ENCODE measurements at places on chromosomes 12 and 14.

- DNase-seq, result no peak
Observed at GRCh38 chr12:24739106-24739779, 209.7 kb downstream of the BCAT1 start.

DNA sequence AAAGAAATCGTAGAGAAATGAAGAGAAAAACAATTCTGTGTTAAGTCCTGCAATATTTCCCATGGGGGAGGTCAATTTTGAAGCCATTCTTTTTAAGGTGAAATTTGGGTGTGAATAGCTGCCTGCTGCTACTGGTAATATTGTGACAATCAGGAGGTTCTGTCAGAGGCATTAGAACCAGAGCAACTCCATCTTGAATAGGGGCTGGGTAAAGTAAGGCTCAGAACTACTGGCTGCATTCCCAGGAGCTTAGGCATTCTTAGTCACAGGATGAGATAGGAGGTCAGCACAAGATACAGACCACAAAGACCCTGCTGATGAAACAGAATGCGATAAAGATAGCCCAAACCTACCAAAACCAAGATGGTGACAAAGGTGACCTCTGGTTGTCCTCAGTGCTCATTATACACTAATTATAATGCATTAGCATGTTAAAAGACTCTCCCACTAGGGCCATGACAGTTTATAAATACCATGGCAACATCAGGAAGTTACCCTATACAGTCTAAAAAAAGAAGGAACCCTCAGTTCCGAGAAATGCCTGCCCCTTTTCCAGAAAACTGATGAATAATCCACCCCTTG lies 24.8 kb upstream of the MTHFD1 start:
- peak; percentile 49 for DNase-seq

DNA sequence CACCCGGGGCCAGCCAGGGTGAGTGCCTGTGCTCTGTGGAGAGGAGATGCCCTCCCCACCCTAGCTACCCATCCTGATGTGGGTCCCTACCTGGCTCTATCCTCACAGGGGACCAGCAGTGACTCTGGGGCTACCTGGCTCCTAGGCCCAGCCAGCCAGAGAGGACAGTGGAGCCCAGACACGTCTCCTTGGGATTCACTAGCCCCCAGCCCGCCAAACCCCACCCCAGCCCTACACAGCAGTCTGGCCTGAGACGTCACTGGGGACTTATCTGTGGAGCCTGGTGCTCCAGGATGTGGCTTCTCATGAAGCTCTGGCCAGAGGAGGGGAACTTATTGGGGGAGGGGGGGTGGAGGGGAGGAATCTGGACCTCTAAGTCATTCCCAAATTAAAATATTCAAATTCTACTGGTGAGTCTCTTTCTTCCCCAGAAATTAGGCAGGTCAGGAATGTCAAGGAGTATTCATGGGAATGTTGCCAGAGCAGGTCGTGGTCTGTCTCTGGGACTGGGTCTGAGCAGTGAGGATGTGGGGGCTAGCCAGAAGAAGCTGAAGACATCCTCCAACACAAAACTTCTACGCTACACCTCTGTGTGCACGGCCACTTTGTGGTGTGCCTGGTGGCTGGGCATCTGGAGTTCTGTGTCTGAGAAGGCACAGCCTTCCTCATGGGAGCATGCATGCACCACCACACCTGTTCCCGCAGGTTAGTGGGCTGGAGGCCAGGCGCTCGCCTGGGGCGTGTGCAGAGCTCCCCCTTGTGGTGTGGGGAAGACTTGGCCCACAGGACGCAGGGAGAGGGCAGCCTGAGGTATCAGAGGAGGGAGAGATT lies 2.7 kb downstream of the CMTM5 start:
- DNase-seq, result peak; percentile 10

GRCh38 chr12:88298761-88299242 lies 156.7 kb downstream of the TMTC3 start:
- DNase-seq, result peak; percentile 88

DNA sequence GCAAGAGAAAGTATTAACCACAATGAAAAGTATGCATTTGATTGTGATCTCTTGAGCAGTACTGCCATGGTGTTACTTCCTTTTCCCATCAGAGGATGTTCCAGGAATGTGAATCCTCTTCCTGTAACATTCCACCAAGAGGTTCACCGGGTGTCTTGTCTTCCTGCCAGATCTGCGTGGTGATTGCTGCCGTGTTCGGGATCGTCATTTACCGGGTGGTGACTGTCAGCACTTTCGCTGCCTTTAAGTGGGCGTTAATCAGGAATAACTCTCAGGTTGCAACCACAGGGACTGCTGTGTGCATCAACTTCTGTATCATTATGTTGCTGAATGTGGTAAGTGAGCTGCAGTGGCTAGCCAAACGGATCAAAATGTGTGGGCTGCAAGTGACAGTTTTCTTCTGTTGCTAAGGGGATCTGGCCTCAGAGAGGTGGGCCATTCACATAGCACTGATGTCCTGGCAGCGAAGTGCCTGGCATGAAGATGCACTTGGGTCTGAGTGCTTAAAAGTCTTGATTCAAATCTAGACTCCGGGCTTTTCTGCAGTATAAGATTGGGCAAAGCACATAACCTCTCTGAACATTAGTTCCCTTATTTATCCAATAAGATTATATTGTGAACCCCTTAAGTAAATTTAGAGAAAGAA lies 123.4 kb downstream of the SLC5A8 start:
- peak; percentile 35 for DNase-seq

DNA sequence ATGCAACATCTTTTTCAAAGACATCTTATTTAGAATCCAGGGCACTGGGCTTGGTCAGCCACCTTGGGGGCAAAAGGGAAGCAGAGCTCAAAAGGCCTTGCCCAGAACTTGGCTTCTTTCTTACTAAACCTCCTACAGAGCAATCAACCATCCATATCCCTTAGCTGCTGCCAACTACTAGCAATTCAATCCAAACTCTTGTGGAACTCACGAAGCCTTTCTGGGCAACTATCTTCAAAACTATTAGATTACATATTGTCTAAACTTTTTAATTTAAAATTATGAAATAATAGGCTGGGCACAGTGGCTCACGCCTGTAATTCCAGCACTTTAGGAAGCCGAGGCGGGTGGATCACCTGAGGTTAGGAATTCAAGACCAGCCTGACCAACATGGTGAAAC lies 95.5 kb downstream of the PAWR start:
- no peak for DNase-seq

DNA sequence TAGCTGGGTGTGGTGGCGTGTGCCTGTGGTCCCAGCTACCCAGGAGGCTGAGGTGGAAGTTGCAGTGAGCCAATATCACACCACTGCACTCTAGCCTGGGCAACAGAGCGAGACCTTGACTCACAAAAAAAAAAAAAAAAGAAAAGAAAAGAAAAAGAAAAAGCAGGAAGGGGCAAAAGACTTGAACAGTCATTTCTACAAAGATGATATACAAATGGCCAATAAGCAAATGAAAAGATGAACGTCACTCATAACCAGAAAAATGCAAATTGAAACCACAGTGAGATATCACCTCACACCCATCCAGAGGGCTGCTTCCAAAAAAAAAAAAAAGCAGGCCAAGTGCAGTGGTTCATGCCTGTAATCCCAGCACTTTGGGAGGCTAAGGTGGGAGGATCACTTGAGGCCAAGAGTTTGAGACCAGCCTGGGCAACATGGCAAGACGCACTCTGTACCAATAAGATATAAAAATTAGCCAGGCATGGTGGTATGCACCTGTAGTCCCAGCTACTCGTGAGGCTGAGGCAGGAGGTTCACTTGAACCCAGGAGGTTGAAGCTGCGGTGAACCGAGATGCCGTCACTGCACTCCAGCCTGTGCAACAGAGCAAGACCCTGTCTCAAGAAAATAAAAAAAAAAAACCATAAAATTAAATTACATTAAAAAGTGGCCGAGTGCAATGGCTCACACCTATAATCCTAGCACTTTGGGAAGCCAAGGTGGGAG lies 20.5 kb downstream of the UBC start:
- DNase-seq, result no peak

DNA sequence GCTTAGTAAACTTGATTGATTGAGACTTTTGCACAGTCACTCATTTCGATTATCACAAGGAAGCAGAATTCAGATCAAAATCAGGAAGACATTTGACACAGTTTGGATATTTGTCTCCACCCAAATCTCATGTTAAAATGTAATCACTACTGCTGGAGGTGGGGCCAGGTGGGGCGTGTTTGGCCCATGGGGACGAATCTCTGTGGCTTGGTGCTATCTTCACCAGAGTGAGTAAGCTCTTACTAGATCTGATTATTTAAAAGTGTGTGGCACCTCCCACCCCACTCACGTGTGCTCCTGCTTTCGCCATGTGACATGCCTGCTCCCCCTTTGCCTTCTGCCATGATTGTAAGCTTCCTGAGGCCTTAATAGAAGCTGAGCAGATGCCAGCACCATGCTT lies 291.4 kb downstream of the PCNX1 start:
- no peak for DNase-seq

DNA sequence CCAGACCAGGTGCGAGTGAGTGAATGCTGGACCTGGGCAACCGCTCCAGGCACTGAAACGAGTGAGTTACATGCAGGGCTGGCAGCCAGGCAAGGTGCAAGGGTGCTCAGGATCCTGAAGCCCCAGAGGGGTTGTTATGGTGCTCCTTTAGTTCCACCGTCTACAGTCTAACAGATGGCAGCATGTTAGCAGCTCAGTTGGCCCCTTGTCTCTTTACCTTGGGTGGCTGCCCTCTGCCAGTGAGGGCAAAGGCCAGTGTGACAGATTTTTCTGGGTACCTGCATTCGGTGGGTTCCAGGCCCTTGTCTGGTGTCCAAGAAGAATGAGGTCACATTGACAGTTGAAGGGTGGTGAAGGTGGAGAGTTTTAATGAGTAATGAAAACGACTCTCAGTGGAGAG lies 106.8 kb downstream of the SLCO1B3 start:
- DNase-seq, result no peak

DNA sequence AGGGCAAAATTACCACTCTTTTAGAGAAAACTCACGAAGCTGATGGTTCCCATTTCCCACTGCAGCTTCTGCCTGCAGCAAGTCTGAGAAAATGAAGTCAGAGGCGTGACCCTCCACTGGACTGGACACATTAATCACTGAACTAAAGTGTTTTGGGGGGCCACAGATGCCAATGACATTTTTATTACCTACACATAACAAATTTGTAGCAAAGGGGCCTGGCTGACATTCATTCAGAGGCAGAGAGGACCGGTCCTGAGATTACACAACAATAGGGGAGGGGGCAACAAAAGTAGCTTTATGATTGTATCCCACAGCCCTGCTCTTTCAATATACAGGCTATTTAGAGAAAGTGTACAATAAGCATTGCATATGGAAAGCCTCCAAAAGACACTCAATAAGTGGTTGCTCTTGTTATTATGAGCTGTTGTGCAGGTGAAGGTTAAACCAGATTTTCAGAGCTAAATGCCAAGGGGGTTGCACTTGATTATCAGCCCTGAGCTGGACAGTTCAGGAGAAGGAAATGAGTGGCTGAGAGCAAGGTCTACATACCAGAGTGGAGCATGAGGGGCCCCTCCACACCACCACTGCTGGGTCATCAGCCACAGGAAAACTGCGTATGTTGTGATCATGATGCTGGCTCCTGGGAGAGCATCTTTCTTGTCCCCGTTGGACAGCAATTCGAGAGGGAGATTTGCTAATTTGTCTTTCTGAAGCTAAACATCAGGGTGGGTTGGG lies 41.5 kb upstream of the CCDC60 start:
- DNase-seq, result no peak

DNA sequence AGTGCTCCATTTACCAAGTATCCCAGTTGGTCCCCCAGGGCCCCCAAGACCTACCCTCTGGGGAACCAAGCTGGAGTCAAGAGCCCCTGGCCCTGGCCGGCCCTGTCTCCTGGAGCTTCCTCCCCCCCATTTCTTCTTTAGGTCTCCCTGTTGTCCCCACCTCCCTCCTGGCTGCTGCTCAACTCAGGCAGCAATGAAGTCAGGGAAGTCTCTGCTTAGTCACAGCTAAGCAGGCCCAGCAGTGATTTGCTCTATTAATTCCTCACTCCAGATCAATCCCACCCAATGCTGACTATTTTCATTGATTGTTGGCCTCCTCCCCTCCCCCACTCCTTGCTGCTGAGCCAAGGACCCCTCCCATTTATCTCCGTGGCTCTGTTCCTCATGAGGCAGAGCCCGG lies 28.3 kb downstream of the VSX2 start:
- no peak for DNase-seq

DNA sequence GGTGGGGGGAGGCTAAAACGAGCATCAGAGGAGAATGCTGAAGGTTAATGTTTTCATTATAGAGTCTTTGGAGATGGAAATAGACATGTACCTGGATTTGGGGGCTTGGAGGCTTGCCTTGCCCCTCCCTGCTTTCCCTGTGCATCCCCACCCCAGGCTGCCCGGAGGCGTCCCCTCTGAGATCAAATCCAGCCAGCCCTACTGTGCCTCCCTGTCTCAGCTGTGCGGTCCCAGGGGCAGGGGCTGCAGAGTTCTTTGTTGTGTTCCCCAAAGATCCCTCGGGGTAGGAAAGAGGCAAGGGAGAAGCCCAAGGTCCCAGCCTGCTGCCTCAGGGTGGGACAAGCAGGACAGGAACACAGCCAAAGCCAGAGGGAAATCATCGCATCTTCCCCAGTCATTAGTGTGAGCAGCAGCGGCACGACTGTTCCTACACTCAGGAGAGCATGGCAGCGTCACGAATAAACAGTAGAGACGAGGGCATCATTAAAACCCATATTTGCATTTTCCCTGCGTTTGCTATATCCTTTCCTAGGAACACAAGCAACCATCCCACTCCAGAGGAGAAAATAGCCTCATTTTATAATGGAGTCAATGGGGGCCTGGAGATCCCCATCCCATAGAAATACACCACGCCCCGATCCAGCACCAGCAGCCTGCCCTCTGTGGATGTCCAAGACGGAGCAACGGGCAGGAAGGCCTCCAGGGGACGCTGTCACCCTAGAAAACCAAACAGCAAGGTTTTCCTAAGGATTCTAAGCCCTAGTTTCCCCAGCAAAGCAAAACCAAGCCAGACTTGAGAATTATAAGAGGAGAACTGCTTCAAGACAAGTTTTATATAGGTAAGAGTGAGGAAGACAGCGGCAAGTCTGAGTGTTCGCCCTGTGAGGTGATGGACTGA lies 32.4 kb downstream of the ANO2 start:
- no peak for DNase-seq

DNA sequence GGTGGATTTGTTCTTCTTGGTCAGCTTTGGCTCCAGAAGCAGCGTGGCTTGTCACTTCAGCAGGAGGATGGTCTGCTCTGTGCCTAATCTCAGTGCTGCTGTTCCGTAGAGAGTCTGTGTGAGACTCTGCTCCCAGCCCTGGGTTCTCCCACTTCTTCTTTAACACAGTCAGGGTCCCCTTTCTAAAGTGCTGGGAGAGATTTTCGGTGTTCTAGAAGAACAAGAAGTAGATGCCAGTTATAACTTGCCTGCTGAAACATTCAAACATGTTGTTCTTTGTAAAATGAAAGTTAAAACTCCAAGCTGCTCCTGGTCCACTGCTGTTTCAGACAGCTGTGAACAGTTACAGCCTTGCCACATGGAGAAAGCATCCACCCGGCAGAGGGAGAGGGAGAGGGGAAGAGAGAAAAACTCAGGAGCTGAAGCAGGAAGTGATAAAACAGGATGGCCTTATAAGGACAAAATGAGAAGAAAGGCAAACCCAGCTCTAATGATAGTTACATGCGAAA lies 55.2 kb upstream of the CERS5 start:
- peak; percentile 91 for DNase-seq
